Heart left ventricle (tissue), 16 donors: ENCODE measurements at places on chromosomes 4 and X. TPM values are rescaled to one million over a fixed set of nuclear protein-coding genes. Genes with fewer than 3 reads are reported as not detected.

EREG gene
- 1.2 TPM for polyA plus RNA-seq

MAGEA12 gene
- polyA plus RNA-seq: not detected

GNL3L gene
- 23.1 TPM for polyA plus RNA-seq

ADAM29 gene
- not detected for polyA plus RNA-seq

BMPR1B gene
- polyA plus RNA-seq: 0.34 TPM

AMER1 gene
- 1.7 TPM for polyA plus RNA-seq

CSN1S1 gene
- not detected for polyA plus RNA-seq

GLRA3 gene
- polyA plus RNA-seq: not detected

FHIP1A gene
- 3.7 TPM for polyA plus RNA-seq

ETDB gene
- polyA plus RNA-seq: not detected

GRCh38 chr4:137896221-137896737, 345.9 kb downstream of the SLC7A11 start:
- no peak for DNase-seq

GRCh38 chr4:183161630-183162029, 62.6 kb downstream of the WWC2 start:
- no peak for DNase-seq

DNA sequence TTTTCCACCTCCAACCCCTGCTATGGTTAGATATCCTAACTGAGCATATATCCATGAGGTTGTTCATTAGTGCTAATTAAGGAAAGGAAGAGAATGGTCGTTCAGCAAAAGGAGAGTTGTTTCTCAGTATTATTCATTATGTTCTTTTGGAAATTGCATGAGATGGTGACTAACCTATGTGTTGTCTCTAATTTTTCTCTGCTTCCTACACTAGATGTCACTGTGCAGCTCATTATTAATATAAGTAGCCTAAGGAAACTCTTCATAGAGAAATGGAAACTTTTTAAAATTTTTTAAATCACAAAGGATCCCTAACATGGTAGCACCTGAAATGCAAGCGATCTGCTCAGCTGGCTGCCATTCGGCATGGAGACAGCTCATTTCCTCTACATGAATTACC, 67.7 kb upstream of the FAM9A start:
- DNase-seq: no peak

DNA sequence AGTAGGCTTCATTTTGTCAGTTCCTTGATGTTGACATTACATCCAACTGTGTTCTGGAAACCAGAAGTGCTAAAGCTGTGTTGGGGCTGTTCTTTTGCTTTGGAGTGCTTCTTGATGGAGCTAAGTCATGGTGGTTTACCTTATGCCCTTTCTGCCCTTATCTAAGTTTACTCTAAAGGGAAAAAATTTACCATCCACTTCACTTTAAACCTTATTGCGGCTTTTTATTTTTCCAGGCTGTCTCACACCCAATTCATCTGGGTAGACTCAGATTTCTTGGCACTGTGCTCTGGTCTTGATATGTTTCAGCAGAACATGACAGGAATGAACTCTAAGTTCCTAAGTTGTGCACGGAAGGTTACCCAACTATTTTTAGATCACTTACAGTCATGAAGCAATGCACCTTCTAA, 104.7 kb upstream of the TTC29 start:
- no peak for DNase-seq

GRCh38 chr4:82005158-82005557, 368.6 kb downstream of the HNRNPD start:
- no peak for DNase-seq

DNA sequence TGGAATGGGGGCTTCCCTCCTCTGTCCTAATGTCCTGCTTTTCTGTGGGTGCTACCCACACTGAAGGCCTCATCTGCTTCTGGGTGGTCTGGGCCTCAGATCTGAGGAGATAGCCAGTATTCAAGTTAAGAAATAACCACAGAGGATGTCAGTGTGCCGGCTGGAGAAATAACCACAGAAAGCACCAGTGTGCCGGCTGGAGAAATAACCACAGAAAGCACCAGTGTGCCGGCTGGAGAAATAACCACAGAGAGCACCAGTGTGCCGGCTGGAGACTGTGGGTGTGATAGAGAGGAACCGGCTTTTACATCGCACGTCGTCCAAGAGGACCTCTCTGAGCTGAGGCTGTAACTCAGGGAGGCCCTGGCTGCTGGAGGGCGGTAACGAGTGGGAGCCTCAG, 65.7 kb upstream of the PSAPL1 start:
- DNase-seq: no peak

DNA sequence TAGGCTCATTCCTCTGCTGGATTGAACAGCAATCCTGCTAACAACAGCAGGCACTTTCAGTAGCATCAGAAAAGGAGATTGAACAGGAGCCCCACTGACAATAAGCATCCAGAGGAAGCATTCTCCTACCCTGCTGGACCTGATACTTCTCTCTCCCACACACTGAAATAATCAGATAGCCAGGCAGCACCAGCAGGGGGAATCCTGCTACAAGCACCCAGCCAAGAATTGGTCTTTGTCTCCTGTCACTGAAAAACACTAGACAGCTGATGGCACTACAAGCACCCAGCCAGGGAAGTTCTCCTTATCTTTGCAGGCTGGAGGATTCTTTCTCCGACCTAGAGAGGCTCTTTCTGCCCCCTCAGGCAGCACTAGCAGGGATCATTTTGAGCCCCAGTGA, 444.3 kb upstream of the GRIA3 start:
- no peak for DNase-seq

DNA sequence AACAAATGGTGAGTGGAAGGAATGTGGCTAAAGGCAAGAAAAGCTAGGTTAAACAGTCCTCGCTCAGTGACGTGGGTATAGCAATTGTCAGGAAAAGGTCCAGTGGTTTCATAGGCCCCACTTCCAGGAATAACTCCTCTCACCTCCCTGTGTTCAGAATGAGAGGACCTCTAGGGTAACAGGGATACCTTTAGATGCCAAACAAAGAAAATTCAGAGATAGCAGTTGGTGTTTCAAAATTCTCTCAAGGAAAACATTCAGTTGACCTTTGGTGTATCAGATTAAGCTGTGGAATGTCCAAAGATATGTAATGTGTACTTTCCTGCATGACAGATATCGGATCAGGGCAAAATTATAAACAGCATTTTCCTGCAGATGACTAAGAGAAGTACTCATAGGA, 155.9 kb downstream of the ARHGAP6 start:
- DNase-seq: no peak

DNA sequence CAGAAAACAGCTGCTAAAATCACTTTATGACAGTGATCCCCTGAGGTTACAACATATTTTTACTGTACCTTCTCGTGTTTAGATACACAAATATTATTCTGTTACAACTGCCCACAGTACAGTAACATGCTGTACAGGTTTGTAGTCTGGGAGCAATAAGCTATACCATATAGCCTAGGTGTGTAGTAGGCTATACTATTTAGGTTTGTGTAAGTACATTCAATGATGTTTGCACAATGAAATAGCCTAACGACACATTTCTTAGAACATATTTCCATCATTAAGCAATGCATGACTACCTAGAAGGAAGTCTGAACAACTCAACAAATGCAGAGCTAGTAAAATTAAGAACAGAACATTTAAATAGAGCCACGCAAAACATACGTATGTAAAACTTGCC, 112.7 kb downstream of the ZAR1 start:
- DNase-seq: no peak

DNA sequence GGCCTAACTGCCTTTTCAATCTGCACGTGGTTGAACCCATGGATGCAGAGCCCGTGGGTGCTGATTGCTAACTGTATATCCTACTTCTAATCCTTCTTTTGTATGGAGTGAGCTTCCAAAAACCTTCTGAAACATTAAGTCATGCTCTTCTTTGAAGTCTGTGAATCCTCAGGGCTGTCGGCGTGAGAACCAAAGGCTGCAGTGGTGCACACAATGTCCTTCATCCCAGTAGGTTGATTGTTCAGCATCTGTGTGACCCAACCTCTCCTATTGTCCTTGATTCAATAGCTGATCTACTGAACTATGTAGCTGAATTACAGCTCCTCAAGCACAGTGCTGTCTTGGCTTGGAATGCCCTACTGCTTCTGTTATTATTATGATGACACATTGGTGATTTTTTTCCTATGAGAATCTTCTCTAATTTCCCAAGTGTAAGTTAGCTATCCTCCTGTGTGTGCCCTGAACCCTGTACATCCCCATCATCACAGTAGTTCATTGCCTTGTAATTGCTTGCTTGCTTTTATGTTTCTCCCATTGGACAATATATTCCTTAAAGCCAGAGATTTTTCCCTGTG, 294.6 kb downstream of the TRIML1 start:
- no peak for DNase-seq

DNA sequence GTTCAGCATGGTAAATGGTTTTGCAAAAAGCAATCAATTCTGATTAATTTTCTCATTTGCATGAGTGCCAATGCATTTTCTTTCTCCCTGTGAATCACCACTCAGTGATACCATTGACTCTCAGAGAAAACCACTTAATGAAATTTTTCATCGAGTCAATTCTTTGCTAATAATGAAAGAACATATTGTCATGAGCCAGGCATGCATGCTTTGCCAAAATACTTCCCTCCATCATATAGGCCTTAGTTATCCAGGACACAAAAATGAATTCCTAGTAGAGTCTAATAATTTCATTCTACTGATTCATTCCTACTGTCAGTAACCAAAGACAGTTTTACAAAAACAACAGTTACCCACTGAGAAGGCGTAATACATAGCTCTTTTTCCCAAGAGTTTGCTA, 680.0 kb downstream of the TRIML1 start:
- no peak for DNase-seq

DNA sequence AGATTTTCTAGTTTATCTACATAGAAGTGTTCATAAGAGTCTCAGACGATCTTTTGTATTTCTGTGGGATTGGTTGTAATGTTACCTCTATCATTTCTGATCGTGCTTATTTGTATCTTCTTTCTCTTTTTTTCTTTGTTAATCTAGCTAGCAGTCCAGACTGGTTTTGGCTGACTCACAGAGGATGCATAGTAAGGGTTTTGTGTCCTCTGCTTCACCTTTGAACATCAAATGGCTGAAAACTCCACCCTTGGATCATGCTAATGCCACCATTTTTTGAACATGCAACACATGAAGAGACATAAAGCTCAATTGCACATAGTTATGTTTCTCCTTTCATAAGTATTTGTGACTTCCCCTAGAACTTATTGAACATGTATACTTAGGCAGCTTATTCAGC, 22.8 kb downstream of the TMPRSS11A start:
- no peak for DNase-seq

DNA sequence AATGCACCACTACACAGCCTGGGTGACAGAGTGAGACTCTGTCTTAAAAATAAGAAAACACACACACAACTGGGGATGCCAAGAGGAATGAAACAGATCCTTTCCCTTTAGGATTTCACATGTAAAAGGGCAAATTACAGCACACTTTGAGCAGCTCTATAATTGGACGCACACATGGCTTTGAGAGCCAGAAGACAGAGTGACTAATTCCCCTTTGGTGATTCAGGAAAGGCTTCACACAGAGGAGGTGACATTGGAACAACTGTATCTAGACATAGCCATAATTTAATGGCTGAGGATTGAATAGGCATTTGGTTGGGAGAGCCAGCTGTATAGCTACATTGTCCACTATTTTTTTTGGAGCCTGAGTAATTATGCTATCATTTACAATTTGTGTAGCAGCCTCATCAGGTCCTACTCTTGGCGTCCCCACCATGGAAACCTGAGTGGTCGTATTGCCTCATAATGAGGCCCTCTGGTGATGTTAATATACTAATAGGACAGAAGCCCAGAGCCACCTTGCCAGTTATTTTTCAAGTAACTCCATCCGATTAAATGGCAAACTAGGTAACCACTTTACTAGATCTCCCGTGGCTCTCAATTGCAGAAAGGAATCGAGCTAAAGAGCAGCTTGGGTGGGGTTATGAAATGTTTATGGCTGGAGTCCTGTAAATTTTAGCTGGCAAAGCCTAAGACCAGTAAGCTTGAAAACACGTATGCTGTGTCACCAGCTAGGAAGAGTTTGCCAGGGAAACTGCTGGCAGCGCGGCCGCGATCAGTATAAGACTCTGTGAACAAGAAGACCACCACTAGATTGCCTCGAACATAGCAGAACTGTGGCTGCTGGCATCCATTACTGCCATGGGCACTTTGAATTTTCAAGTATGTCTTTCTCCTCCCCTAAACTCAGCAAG, 8.5 kb upstream of the PPEF1 start:
- no peak for DNase-seq

- no peak for DNase-seq
These were observed 9.4 kb downstream of the NUDT6 start for GRCh38 chr4:122912810-122913575.

GRCh38 chr4:172683021-172683420, 485.6 kb upstream of the GALNT7 start:
- DNase-seq: no peak

DNA sequence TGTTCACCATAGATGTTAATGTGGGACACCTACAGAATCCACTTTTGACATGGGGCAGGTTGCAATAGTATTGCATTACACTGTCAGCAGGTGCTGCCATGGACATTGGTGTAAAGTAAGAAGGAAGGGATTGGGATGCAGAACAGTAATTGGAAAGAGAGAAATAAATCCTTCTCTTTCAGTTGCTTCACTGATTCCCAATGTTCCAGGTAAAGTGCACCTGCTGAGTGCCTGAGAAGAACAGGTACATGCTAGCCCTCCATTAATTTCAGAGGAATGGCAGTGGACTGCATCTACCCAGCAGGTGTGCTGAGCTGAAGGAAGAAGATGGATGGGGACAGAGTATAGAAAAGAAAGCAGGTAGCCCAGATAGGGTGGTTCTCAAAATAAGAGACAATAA, 248.5 kb downstream of the TENM3 start:
- DNase-seq: no peak

DNA sequence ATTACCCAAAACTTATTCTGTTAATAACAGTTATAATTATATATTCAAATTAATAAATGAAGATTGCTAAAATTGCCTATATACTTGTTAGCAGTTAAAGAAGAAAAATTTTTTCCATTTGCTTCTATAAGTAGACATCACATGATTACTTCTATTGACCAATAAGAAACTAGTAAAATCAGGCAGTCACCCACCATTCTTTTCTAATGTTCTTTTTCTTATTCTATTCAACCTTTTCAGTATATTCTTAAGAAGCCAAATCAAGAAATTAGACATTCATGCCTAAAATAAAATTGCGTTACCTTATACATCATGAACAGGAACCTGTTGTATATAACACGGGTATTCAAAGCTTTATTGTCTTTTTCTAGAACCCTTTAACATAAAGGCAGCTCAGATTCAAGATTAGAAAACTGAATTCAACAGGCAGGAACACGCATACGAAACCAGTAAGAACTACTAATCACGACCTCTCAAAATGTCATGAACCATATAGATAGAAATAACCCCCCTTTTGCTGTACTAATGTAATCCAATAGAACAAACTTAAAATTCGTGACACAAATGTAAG, 568.1 kb upstream of the DIPK2B start:
- no peak for DNase-seq

GRCh38 chr4:168651374-168651773, 154.5 kb downstream of the PALLD start:
- no peak for DNase-seq

- no peak for DNase-seq
These were observed 84.8 kb upstream of the PAQR3 start for GRCh38 chr4:79023799-79024770.

GRCh38 chrX:3514996-3515395, 168.5 kb upstream of the MXRA5 start:
- DNase-seq: no peak
